ENCODE measurements at places on chromosomes 16 and 17.

- DNase-seq: no peak
Observed at GRCh38 chr17:65175952-65176351, 38.8 kb downstream of the RGS9 start.

DNA sequence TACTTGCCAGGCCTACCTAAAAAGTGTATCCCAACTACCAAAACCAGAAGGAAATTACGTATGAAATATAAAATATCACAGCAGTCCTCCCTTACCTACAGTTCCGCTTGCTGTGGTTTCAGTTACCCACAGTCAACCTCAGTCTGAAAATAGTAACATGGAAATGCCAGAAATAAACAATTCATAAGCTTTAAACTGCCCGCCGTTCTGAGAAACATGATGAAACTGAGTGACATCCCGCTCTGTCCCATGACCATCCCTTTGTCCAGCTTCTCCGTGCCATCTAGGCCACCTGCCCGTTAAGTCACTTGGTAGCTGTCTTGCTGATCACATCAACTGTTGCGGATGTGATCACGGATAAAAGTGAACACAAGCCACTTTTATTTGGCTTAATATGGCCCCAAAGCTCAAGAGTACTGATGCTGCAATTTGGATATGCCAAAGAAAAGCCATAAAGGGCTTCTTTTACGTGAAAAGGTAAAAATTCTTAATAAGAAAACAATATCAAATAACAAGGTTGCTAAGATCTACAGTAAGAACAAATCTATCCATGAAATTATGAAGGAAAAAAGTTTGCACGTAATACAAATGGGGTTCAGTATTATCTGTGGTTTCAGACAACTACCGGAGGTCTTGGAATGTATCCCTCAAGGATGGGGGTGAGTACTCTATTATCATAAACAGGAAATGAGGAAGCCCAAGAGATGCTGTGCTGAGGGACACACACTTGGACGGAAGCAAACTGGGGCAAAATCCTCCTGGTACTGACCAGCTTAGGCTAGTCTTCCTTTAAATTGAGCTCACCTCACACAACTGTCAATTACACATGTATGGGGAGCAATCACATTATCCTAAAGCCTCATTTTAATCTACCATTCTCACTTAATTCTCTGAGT, 8.2 kb downstream of the USP22 start:
- DNase-seq: peak; percentile 70

DNA sequence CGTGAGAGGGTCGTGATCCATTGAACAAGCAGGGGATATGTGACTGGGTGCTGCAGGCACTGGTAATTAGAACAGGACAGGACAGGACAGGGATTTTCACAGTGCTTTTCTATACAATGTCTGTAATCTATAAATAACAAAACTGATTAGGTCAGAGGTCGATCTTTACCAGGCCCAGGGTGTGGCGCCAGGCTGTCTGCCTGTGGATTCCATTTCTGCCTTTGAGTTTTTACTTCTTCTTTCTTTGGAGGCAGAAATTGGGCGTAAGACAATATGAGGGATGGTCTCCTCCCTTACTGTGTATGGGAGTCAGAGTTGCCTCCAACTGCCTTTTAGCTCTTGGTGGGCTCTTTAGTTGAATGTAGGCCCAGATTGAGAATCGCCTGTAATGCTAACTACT, 1.5 kb upstream of the ZNF764 start:
- DNase-seq: no peak

- no peak for DNase-seq
Observed at GRCh38 chr17:70169709-70170597, 621 bp downstream of the KCNJ2 start.

- DNase-seq: no peak
Observed at GRCh38 chr17:14444915-14445314, 144.0 kb downstream of the HS3ST3B1 start.

GRCh38 chr16:16014329-16015224, 65.2 kb downstream of the ABCC1 start:
- no peak for DNase-seq

DNA sequence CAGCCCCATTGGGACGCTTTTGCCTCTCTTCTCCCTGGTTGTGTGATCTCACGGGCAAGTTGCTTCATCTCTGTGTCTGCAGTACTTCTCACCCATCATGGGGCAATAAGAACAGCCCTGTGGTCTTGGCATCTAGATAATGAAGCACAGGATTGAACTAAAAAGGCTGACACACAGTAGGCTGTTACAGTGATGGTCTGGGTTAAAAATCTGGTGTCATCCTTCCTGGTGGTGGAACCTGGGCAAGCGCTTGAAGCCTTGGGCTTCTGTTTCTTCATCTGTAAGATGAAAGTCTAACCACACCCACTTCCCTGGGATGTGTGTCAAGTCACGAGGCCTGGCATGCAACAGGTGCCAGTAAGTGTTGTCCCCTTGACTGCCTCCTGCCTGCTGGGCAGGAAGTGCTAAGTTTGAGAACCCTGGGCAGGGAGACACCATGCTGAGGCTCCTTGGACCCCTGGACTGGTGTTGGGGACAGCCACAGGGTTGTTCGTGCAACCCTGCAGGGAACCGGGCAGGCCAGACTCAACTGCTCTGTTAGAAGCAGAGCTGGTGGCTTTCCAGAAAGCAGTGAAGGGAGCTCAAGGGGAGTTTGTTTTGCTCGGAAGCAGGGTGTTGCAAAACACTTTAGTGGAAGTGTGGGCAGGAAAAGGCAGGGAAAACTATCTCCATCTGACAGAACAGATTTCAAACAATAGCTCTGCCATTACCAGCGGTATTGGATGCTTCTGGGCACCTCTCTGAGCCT, 5.9 kb upstream of the MAP2K3 start:
- DNase-seq: peak; percentile 76

DNA sequence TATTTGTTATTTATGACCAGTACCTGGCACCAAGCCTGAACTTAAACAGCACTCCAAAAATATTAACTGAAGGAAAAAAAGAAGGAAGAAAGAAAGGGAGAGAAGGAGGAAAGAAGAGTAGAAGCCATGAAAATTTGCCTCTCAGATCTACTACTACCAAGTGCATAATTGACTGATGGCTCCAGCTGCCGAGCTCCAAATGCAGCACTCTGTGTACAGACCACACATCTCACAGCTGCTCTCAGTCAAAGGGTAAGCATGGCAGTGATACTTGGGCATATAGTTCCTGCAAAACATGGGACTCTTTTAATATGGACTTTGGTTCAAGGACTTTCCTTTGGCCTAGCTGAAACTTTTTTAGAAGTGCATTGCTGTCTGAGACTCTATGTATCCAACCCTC, 44.0 kb upstream of the NOG start:
- DNase-seq: no peak

DNA sequence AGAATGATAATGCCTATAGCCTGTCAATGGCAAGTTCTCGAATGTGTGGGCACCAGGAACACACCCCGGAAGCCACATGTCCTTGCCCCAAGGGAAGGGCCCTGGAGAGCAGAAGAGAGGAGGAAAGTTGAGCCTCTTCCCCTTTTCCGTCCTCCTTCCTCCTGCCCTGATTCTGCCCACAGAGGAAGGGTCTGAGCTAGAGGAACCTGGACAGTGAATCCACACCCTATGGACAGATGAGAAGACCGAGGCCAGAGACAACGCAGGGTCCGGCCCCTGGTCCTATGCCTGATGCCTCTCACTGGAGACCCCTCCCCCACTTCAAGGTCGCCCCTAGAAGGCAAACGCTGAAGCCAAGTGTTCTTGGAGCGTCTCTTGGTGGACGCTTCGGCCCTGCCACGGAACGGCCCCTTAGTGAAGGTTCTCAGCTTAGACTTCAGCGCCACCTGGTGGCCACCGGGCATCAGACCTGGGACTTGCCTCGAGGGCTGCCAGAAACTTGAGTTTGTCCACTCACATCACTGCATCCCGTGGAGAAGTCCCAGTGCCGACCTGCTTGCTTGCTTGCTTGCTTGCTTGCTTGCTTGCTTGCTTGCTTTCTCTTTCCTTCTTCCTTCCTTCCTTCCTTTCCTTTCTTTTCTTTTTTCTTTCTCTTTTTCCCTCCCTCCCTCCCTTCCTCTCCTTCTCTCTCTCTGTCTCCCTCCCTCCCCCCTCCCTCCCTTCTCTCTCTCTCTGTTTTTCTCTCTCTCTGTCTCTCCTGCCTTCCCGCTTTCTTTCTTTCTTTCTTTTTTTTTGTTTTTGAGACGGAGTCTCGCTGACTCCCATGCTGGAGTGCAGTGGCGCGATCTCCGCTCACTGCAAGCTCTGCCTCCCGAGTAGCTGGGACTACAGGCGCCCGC, 20.6 kb upstream of the SPNS3 start:
- DNase-seq: peak; percentile 93

DNA sequence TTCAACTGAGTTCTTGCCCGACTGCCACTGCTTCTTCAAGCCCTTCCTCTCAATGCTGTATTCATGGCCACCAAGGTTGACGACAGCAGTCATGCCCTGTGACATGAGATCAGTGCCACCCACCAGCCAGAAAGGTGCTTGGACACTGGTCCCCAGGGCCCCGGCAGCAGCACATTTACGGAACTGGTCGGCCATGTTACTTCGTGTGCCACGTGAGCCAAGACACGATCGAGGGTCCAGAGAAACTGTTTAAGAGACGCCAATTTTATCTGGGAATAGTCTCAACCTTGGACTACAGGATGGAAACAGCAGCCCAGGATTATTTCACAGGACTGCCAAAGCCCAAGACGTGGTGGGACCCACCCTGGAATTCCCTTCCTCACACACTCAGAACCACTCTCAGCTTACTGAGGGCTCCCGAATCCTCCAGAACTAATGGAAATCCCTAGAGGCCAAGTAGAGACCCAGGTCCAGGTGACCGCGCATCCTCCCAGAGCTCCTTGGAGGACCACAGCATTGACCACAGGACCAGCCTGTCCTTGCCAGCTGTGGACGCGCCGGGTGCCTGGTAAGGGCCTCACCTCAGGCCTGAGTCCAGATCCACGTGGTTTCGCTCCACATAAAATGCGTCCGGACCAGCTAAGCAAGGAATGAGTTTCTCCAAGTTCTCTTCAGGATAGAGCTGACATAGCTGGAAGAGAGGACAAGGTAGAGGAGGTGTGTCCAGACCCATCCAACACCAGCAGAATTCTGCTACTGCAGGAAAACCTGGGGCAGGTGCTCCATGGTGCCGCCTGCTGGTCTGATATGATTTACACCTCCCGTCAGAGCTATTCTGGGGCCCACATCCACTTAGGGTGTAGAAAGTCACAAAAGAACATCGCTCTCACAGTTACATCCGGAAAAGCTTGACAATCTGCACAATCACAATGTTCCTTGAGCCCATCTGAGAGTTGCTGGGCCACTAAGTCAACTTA, 28.2 kb downstream of the MAP1LC3B start:
- no peak for DNase-seq

DNA sequence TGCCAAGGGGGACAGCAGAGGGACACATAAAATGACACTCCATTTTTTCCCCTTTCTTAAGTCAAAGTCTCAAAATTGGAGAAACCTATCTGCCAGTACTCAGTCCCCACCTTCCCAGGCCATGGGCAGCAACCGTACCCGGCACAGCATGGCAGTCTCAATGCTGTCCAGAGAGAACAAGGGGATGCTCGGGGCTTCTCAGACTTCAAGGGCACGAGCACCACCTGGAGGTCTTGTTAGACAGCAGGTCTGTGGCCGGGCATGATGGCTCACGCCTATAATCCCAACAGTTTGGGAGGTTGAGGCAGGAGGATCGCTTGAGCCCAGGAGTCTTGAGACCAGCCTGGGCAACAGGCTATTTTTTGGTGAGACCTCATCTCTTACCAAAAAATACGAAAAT, 3.2 kb downstream of the DNAH17 start:
- DNase-seq: no peak

GRCh38 chr17:32489320-32490100, 2.7 kb downstream of the CDK5R1 start:
- no peak for DNase-seq

DNA sequence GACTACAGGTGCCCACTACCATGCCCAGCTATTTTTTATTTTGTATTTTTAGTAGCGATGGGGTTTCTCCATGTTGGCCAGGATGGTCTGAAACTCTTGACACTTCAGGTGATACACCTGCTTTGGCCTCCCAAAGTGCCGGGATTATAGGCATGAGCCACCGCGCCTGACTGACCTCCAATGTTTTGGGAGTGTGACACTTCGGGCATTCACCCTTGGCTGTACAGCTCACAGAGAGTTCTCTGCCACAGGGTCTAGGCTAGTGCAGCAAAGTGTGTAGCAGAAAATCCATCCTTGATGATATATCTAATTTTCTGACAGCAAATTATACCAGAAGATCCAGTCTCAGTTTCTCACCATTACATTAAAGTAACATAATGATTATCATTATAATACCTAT, 14.1 kb downstream of the FAM20A start:
- DNase-seq: no peak
